ENCODE measurements at places on chromosomes 3 and 15.

DNA sequence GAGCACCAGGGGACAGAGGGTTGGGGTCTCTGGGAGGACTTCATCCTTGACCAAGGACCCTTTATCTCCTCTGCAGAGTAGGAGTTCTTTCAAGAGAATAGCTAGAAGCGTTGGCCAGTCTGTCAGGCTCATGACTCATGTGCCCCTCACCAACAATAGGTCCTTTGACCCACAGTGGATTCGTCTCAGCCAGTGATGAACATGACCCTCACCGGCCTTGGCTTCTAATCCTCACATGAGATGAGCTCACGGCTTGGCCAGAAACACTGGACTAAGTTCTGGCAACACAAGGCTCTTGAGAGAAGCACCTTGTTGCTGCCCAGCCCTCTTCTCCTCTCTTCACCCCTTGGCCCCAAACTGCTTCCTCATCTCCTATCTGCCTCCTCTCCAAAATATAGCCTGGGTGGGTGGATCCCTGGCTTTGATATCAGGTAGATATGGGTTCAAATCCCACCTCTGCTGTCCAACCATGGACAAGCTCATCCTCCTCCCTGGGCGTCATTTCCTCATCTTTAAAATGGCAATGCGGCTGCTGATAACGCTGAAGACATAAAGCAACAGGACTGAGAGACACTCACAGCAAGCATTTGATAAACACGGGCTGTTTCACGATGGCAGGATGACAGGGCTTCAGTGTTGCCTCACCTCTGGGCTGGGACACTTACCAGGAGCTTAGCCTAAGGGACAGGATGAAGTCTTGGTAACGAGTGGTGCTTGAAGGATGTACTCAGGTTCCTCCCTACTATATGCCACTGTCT is 446.7 kb upstream of the PROK2 start:
- DNase-seq = no peak

GRCh38 chr15:44029003-44029402 is 166.1 kb downstream of the FRMD5 start:
- no peak for DNase-seq

DNA sequence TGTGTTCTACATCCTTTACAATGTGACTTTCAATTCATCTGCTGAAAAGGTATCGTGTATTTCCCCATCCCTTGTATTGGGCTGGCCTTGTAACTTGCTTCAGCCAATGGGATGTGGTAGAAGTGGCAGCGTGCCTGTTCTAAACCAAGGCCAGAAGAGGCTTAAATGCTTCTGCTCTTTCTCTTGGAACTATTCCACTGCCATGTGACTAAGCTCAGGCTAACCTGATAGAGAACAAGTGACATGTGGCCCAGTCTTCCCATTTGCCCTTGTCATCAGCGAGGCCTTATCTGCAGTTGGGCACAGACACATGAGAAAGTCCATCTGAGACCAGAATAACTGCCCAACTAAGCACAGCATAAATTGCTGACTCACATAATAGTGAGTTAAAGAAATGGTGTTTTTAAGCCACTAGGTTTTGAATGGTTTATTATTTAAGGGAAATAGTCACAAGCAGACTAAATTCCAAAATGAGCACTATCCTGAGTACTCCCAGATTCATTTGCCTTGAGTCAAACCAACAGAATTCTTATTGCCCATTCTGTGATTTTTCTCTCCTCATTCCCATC is 230.2 kb downstream of the CPNE4 start:
- no peak for DNase-seq

- DNase-seq = no peak
Observed at GRCh38 chr15:87608238-87609028, 648.1 kb downstream of the NTRK3 start.

- no peak for DNase-seq
Observed at GRCh38 chr3:31946484-31947081, 34.5 kb downstream of the OSBPL10 start.

DNA sequence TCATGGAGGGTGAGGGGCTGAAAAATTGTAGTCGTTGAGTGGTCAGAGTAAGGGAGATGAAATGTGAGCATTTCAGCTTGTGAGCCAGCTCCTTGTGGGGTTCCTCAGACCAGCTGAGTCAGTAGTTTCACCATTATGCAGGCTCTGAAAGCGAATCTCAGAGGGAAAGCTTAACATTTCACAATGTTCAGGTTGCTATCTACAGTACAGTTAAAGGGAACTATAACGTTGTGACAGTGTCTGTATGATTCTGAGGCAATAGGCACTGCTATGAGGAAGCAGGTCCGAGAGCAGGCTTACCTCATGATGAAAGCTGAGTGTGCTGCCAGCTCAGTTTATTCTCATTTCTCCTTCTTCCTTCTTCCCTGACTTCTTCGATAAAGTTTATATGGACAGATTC is 469.6 kb downstream of the EDEM1 start:
- DNase-seq = peak; percentile 8

- DNase-seq = no peak
Observed at GRCh38 chr15:70063980-70064379, 33.7 kb downstream of the TLE3 start.

DNA sequence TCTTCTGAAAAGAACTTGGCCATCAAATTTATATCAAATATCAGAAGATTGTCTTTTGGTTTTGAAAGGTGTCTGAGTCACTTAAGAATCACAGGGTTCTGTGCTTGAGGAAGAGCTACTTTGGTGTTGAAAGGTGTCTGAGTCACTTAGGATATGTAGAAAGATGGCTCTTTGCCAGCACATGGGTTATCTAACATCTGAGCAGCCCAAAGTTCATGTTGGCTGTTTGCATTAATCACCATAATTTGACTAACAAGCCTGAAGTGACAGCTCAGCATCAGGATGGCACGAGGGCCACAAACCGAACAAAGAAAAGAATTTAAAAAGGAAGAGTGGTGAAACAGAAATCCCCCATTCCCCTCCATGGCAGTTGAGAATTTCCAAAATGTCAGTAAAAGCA is 190.5 kb upstream of the CMC1 start:
- peak; percentile 21 for DNase-seq

GRCh38 chr15:88835119-88835518 is 31.9 kb downstream of the ACAN start:
- no peak for DNase-seq

DNA sequence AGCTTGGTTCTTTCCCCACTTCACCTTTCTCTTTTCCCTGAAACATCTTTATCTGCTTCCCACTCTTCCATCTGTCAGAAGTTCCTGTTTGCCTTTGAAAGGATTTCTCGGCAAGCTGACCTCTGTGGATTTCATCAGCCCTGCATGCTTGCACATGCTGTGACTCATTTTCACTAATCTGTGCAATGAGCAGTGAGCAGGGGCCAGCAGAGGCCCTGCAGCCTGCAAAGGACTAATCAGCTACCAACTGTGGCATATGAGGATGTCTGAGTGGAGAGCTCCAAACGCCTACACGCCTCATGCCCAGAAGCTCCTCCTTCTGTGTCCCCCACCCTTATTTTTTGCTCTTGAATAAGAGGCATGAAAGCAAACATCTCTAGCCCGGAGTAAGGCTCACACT is 333.0 kb upstream of the SEMA6D start:
- DNase-seq = no peak

- DNase-seq = no peak
Observed at GRCh38 chr3:120793601-120794000, 51.1 kb downstream of the GTF2E1 start.

GRCh38 chr3:114408736-114409670 is 115.2 kb downstream of the TIGIT start:
- no peak for DNase-seq

DNA sequence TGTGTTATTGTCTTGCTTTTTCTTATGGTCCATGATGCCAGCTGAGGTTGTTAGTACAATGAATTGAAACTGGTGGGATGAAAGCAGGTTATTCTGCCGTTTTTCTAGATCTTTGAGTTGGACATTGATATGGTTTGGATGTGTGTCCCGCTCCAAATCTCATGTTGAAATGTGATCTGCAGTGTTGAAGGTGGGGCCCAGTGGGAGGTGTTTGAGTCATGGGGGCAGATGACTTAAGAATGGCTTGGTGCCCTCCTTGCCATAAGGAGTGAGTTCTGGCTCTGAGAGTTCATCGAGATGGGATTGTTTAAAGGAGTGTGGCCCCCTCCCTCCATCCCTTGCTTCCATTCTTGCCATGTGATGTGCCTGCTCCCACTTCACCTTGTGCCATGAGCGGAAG is 80.3 kb upstream of the PIAS1 start:
- no peak for DNase-seq

GRCh38 chr3:142088522-142088921 is 60.8 kb downstream of the TFDP2 start:
- DNase-seq = no peak

DNA sequence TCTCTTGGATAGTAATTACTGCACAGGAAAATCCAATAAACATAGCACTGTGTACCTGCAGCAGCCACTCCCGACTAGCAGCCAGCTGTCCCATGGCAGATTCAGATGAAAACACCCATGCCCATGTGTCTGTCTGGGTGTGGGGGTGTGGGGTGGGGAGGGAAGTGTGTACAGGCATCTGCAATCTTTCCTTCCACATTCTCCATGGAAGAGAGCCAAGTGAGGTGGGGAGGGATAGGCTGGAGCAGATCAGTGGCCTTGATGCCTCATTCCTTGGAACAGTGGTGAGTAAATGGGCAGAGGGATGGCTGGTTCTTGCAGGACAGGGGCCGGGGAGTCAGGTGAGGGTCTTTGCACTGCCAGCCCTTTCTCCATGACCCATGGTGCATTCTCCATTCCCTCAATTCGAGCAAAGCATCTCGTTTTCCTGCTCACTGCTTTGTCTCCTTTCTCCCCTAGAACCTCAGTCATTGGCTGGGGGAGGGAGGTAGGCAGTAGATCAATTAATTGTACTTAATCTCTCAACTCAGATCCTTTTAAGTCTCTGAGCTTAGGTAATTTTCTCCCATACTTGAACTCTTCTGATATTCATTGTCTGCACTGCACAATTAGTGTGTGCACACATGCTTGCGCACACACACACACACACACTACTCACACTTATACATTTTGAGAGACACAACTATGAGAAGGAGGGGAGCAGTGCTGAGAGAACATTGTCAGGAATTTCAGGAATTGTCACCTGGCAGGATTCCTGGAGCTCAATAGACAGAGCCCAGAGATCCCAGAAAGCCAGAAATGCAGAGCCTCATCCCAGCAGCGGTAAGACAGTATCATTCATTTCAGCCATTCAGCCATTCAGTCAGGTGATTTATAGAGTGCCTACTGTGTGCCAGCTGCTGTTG is 31.9 kb downstream of the PDIA5 start:
- DNase-seq = no peak

DNA sequence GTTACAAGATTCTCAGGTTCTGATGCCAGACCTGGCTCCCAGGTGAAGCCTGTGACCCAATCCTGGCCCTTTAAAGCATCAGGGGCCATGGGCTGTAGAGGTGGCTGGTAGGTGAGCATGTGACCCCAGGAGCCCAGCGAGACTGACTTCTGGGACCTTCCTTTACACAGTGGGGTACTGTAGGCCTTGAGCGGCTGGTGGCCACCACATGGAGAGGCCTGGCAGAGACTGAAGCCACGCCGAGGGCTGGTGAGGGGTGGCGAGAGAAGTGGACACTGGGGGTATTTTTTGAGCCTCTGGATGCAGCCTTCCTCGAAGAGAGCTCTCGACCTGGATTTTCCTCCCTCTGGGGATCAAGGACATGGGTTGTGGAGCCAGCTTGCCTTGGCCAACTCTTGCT is 71.2 kb upstream of the ITGA11 start:
- no peak for DNase-seq

GRCh38 chr3:129552287-129553050 is 9.5 kb downstream of the H1-8 start:
- DNase-seq = no peak

- no peak for DNase-seq
Observed at GRCh38 chr3:79973917-79974595, 206.3 kb upstream of the ROBO1 start.

- no peak for DNase-seq
Observed at GRCh38 chr15:29331669-29332068, 62.0 kb upstream of the NSMCE3 start.

- DNase-seq = no peak
Observed at GRCh38 chr3:30766522-30766921, 127.9 kb downstream of the GADL1 start.

GRCh38 chr3:54427941-54428871 is 305.9 kb downstream of the CACNA2D3 start:
- peak; percentile 19 for DNase-seq

DNA sequence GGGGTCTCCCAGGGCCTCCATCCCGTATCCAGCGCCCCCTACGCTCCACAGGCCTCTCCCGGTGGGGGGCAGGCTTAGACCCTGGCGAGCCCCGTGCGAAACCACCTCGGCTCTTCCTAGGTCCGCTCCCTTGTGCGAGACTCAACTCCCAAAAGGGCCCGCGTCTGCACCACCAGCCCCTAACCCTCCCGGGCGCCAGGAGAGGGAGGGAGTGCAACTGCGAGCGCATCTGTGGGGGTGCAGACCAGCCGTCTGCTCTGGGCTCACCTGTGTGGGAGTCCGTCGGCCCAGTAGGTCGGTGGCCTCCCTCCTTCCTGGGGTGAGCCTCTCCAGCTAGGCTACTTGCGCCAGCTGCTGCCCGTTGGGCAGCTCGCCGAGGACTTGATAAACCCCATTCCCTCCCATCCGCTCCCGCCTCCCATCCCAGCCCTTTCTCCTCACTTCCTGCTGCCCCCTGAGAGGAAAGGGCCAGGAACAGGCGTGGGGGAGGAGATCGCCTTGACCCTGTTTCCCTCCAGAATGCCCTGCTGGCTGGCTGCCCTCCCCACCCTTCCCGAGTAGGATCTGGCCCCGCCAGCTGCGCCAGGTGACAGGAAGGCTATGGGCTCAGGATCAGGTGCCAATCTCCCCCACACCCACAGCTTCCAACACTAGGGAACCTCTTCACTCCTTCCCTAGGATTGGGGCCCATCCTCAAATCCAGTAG is at the start of gene HYAL2:
HYAL2 (minus strand) TSS at position 360 of the 706 bp plus-strand sequence. CDS start 2,256 bp downstream, outside the sequence.
- DNase-seq = no peak

GRCh38 chr3:85603378-85603777 is 644.6 kb downstream of the CADM2 start:
- no peak for DNase-seq

GRCh38 chr3:176650478-176650877 is 546.8 kb downstream of the TBL1XR1 start:
- no peak for DNase-seq

- DNase-seq = no peak
Observed at GRCh38 chr3:171039674-171040073, 13.2 kb upstream of the SLC2A2 start.

DNA sequence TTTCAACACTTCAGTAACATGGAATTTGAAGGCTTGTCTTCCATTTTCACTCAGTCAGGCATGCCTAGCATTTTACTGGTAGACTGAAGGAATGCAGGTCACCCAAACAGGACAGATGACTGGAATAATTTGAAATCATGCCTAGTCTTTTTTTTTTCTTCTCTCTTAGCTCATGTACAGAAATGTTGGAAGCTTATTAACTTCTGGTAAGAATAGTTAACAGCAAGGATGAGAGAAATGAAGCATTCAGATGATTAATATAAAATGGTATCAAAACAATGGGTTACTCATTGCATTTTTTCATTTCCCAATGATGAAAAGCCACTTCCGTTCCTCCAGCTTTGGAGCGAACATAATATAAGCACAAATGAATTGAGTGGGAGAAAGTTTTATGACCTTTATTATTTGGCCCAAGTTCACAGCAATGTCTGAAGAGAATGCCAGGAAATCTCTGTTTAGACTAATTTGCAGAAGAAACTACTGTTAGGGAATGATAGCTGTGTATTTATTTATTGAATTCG is 431.6 kb upstream of the RASGRP1 start:
- no peak for DNase-seq

- no peak for DNase-seq
Observed at GRCh38 chr3:97108136-97108535, 293.7 kb downstream of the EPHA6 start.

- no peak for DNase-seq
Observed at GRCh38 chr15:34239151-34239808, 14.5 kb downstream of the EMC4 start.

GRCh38 chr3:108302570-108302969 is 6.2 kb downstream of the HHLA2 start:
- DNase-seq = no peak
